Hippocampal formation (tissue), 2 donors: ENCODE measurements at places on chromosomes 7 and 10.
A peak's percentile ranks its signal among the peaks of the same experiment; 100 is the strongest.

DNA sequence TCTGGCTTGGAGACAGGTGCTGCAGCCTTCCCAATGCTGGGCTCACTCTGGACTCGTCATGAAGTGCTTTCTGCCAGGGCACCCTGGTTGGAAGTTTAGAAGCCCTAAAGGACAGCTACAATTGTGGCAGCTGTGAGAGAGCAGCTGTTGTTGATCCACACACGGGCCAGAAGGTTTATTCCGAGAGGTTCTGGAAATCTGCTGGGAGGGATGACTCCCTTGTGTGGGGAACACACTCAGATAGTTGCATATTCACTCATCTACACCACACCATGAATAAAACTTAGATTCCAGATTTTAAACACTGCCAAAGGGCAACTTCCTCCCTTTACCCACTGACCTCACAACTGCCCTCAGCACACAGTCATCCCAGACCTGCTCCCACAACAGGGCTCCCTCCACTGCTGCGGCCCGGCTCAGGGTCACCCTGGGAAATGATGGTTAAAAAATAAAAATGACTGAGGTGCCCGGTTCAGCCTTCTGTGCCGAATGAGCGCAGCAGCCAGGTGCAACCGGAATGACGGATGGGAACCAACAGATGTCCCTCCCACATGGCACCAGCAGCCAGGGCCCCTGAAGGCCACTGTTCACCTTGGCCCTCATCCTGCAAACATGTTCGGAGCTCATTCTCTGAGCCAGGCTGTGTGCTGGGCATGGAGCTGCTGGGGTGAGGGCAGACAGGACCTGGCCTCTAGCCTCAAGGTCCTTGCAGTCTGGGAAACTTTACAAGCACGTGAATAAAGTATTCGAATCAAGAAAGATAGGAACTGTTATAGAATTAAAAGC is 40.2 kb downstream of the ASB13 start:
- DNase-seq = no peak

- DNase-seq = no peak
Observed at GRCh38 chr10:59234194-59234593, 57.8 kb downstream of the PHYHIPL start.

DNA sequence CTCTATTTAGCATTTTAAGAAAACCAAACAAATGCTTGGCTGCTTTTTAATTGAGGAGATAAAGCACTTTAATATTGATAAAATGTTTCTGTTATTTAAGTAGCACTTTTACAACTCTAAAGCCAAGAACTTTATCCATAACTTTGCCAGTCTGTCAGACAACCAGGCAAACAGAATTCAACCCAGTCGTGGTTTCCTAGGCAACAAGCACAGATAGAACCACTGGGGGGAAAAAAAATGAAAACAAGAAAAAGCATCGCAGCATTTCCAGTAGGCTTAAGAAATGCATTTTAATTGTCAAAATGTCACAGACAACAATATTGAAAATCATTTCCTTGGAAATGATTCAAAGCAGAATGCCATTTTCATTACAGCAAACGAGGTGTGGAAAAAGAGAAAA is 323.4 kb downstream of the PARD3 start:
- DNase-seq = peak; percentile 21

DNA sequence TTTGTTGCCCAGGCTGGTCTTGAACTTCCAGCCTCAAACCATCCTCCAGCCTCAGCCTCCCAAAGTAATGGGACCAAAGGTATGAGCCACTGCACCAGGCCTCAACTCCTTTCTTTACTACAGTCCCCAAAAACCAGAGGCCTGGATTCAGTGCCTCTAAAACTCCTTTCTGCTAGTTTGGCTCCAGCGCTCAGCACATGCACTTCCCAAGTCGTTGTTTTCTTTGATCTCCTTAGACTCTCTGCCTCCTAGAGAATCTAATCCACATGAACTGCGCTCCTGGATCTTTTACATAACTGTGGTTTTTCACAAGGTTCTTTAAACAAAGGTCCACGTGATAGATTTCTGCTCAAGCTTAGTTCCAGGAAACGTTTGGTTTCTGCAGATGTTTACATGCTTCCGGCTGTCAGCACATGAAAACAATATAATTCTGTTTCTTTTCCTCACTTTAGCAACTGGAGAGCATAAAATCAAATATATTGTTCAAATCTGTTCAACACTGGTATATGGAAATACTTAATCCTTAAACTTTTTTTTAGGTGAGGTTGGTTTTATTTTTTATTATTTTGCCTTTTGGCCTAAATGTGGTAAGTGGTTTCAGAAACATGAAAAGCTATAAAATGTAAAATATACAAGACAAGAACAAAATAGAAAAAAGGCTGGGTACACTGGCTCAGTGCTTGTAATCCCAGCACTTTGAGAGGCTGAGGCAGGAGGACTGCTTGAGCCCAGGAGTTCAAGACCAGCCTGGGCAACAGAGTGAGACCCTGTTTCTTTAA is 270.5 kb upstream of the MKLN1 start:
- peak; percentile 38 for DNase-seq

DNA sequence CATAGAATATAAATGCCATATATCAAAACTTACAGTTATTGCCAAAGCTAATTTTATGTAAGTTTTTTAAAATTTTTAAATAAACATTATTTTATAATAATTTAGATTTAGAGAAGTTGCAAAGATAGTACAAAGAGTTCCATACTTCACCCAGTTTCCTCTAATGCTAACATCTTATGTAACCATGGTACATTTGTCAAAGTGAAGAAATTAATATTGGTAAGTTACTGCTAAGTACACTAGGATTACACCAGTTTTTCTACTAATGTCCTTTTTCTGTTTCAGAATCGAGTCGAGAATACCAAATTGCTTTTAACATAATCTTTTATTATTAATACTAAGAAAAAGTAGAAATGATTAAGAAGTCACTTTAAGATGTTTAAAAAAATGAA is 29.2 kb downstream of the CSGALNACT2 start:
- no peak for DNase-seq
